Progenitor cell of endocrine pancreas (in vitro differentiated cells): ENCODE measurements at places on chromosomes 13 and 19. TPM values are rescaled to one million over a fixed set of nuclear protein-coding genes. Genes with fewer than 3 reads are reported as not detected.

DNA sequence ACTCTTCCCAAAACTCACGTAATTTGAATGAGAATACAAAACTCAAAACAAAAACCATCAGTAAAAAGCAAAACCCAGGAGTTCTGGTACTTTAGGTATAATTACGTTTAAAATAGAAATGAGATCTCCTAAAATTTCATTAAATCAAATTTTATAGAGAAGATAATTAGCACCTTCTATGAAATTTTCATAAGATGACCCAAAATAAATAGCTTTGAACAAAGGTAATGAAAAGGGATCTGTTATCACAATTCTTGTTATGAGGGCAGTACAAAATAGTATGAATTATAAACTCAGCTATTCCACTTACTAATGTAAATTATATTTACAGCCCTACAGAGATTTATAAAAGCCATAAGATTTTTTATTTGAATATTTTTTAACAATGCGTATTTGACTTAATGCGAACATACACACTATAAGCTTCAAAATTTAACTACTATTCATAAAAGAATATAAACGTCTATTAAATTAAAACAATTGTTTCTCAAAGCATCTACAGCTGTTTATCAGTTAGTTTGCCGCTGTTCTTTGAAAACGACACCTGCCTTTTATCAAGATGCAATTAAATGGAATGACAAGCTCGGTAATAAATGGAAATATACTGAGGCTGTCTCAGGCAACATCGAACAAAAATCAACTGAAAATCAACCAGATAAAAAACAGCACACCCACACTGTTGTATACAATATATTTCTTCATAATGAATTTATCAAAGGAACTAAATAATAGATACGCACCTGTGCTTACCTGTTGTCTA is 63.8 kb downstream of the KCNRG start:
- H3K36me3 ChIP-seq = peaks cover 1% of the 10 kb centered on the region
- no peaks in the 10 kb centered on the region for H3K27me3 ChIP-seq
- peaks cover 27% of the 10 kb centered on the region for H3K4me1 ChIP-seq
- DNase-seq = no peak
- peak overlapping the region; percentile 54 for H3K27ac ChIP-seq

The ZNF430 gene
- 22.8 and 24.1 TPM in 2 replicates for total RNA-seq

GRCh38 chr13:76656500-76656899 is 229.7 kb downstream of the KCTD12 start:
- no peak for DNase-seq
- no peak overlapping the region for H3K27ac ChIP-seq
- H3K4me1 ChIP-seq = no peaks in the 10 kb centered on the region
- H3K36me3 ChIP-seq = no peaks in the 10 kb centered on the region
- no peak overlapping the region for H3K4me3 ChIP-seq
- no peaks in the 10 kb centered on the region for H3K27me3 ChIP-seq

The PNMA8C gene
- total RNA-seq = 0.19 and 0.36 TPM in 2 replicates

DNA sequence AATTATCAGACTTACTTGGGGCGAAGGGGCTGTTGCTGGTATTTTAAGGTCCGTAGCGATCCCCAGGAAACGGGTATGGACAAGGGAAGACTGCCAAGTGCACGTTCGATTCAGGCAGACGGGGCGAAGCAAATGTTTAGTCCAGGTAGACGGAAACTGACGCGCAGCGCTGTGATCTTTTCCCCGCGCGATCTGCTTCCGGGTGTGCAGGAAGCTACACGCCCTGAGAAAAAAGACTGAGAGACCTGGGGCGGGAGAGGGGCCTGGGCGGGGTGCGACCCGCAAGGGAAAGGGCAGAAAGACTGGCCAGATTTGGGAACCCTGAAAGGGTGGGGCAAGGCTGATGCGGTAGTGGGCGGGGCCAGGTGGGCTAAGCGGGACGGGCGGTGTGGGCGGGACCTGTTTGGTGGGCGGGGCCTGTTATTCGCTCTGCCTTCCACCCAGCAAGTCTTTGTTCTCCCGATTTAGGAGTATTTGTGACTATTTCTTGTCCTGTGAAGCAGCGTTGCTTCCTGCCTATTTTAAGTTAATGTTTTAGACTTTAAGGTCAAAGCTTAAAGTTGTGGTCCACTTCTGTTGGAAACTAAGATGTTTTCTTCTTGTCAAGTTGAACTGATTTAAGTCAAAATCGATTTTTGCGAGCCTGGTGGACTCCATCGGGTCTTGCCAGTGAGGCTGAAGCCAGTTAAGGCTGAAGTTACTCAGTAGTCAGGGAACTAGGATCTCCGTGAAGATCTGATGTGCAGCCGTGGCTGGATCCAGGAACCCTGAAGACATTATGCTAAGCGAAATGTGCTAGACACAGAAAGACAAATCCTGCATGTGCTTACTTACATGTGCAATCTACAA is at the start of gene ZNF836:
Gene ZNF836, minus strand, starts transcription at position 301 of the 849 bp plus-strand sequence. CDS start 3,549 bp downstream, outside the sequence.
- H3K27ac ChIP-seq = peak within 1 kb of the TSS; percentile 97
- H3K4me3 ChIP-seq = peak within 1 kb of the TSS; percentile 93
- peaks cover 18% of the 10 kb centered on the region for H3K36me3 ChIP-seq
- no peaks in the 10 kb centered on the region for H3K27me3 ChIP-seq
- DNase-seq = peak; percentile 72

GRCh38 chr19:3554254-3555083 is 2.9 kb downstream of the MFSD12 start:
- no peak overlapping the region for H3K27ac ChIP-seq
- no peaks in the 10 kb centered on the region for H3K36me3 ChIP-seq
- no peak for DNase-seq
- peaks cover 9% of the 10 kb centered on the region for H3K4me1 ChIP-seq
- peaks cover 2% of the 10 kb centered on the region for H3K27me3 ChIP-seq
- no peak overlapping the region for H3K4me3 ChIP-seq

GRCh38 chr13:114118086-114118485 is 14.3 kb downstream of the RASA3 start:
- peak overlapping the region; percentile 94 for H3K27ac ChIP-seq
- peaks cover 2% of the 10 kb centered on the region for H3K27me3 ChIP-seq
- H3K36me3 ChIP-seq = no peaks in the 10 kb centered on the region

- H3K4me1 ChIP-seq = peaks cover 6% of the 10 kb centered on the region
- no peaks in the 10 kb centered on the region for H3K36me3 ChIP-seq
- H3K27me3 ChIP-seq = peaks cover 17% of the 10 kb centered on the region
- H3K27ac ChIP-seq = no peak overlapping the region
- DNase-seq = no peak
Measured at GRCh38 chr19:32029235-32029634, 316.2 kb upstream of the ZNF507 start.

- H3K4me3 ChIP-seq = peak overlapping the region; percentile 94
- peak overlapping the region; percentile 87 for H3K27ac ChIP-seq
- peaks cover 14% of the 10 kb centered on the region for H3K36me3 ChIP-seq
- H3K4me1 ChIP-seq = peaks cover 9% of the 10 kb centered on the region
- DNase-seq = peak; percentile 26
Measured at GRCh38 chr19:19321141-19321577, 530 bp downstream of the MAU2 start.

- H3K36me3 ChIP-seq = peaks cover 1% of the 10 kb centered on the region
- no peak overlapping the region for H3K4me3 ChIP-seq
- H3K27ac ChIP-seq = no peak overlapping the region
- DNase-seq = no peak
- no peaks in the 10 kb centered on the region for H3K27me3 ChIP-seq
Measured at GRCh38 chr13:25819856-25820530, 231.8 kb downstream of the SHISA2 start.

GRCh38 chr13:112686364-112686763 is 3.5 kb upstream of the ATP11A start:
- H3K27ac ChIP-seq = no peak overlapping the region
- no peaks in the 10 kb centered on the region for H3K36me3 ChIP-seq
- H3K27me3 ChIP-seq = no peaks in the 10 kb centered on the region
- no peak overlapping the region for H3K4me3 ChIP-seq
- H3K4me1 ChIP-seq = peaks cover 10% of the 10 kb centered on the region

- H3K27ac ChIP-seq = no peak overlapping the region
- no peak for DNase-seq
- no peaks in the 10 kb centered on the region for H3K27me3 ChIP-seq
- H3K4me1 ChIP-seq = no peaks in the 10 kb centered on the region
- H3K36me3 ChIP-seq = no peaks in the 10 kb centered on the region
Measured at GRCh38 chr13:83935566-83935965, 53.3 kb upstream of the SLITRK1 start.

The PNMA8B gene
- total RNA-seq = 1.8 and 2.1 TPM in 2 replicates

- no peak overlapping the region for H3K27ac ChIP-seq
- H3K4me1 ChIP-seq = no peaks in the 10 kb centered on the region
- DNase-seq = no peak
Measured at GRCh38 chr13:86085890-86086289, 286.7 kb upstream of the SLITRK6 start.

DNA sequence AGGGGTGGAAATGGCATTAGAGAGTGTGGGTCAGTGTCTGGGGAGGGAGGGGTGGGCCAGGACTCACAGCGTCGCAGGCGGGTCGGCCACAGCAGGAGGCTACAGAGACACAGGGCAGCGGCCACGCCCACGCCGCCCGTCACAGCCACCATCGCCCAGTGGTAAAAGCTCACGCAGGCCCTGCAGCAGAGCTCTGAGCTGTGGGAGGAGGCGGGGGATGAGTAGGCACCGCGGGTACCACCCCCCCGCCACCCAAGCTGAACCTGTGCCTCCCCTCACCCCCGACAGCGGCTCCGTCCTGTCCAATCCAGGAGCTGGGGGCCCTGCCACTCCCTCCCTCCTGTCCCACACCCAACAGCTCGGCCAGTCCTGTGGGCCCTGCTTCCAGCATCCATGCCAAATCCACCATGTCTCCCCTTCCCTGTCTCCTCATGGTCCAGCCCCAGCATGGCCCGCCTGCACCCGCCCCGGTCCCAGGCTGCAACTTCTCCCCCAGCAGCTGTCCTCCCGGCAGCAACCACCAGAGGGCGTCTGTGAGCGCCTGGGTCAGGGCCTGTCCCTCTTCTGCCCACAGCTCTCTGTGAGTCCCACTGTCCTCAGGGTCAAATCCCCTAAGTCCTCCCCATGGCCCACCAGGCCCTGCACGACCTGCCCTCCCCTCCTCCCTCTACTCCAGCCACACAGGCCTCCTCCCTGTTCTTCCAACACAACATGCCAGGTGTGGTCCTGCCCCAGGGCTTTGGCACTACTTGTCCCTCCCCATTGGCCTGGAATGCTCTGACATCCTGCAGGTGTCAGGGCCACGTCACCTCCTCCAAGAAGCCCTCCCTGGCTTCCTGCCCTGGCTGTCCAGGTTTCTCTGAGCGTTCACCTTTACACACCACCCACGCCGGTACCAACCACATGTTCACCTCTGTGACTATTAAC is 6.0 kb downstream of the TEKTIP1 start:
- peaks cover 3% of the 10 kb centered on the region for H3K36me3 ChIP-seq
- peak overlapping the region; percentile 90 for H3K27ac ChIP-seq
- H3K4me3 ChIP-seq = no peak overlapping the region
- no peaks in the 10 kb centered on the region for H3K4me1 ChIP-seq

- H3K4me3 ChIP-seq = no peak overlapping the region
- no peaks in the 10 kb centered on the region for H3K4me1 ChIP-seq
- H3K36me3 ChIP-seq = peaks cover 81% of the 10 kb centered on the region
Measured at GRCh38 chr19:11832253-11832912, 16.1 kb upstream of the ZNF439 start.

DNA sequence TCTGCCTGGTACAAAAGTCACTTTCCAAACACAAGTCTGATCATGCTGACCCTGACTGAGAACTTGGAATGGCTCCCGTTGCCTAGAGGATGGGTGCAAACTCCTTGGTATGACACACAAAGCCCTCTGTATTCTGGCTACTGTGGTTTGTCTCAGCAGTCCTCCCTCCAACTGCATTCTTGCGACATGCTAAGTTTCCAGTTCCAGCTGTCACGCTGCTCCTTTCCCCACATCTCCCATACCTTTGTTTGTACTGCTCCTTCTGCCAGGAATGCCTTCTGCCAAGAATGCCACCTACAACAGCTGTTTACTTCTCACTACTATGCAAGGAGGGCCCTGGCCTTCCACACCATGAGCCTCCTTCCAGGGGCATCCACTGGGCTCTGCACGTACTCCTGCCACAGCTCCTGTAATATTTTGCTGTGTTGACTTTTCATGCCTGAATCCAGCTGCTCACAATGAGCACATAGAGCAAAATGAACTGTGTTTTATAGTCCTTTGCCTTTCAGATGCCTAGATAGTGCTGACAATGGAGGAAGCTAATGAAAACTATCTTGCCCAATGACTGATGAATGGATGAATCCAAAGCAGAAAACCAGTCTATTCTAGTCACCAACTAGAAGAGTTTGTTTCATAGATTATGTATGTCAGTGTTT is 543.7 kb downstream of the EFNB2 start:
- peak overlapping the region; percentile 59 for H3K27ac ChIP-seq
- peaks cover 3% of the 10 kb centered on the region for H3K27me3 ChIP-seq
- no peaks in the 10 kb centered on the region for H3K36me3 ChIP-seq
- no peak for DNase-seq

GRCh38 chr13:23098161-23098907 is 82.4 kb upstream of the SGCG start:
- H3K4me1 ChIP-seq = no peaks in the 10 kb centered on the region
- no peak overlapping the region for H3K4me3 ChIP-seq
- no peaks in the 10 kb centered on the region for H3K27me3 ChIP-seq
- no peaks in the 10 kb centered on the region for H3K36me3 ChIP-seq

GRCh38 chr13:27001705-27002104 is 169.9 kb downstream of the USP12 start:
- H3K27ac ChIP-seq = peak overlapping the region; percentile 22
- H3K4me3 ChIP-seq = no peak overlapping the region
- H3K27me3 ChIP-seq = peaks cover 33% of the 10 kb centered on the region
- no peak for DNase-seq
- no peaks in the 10 kb centered on the region for H3K36me3 ChIP-seq

The RNF17 gene
- not detected in 2 replicates for total RNA-seq

DNA sequence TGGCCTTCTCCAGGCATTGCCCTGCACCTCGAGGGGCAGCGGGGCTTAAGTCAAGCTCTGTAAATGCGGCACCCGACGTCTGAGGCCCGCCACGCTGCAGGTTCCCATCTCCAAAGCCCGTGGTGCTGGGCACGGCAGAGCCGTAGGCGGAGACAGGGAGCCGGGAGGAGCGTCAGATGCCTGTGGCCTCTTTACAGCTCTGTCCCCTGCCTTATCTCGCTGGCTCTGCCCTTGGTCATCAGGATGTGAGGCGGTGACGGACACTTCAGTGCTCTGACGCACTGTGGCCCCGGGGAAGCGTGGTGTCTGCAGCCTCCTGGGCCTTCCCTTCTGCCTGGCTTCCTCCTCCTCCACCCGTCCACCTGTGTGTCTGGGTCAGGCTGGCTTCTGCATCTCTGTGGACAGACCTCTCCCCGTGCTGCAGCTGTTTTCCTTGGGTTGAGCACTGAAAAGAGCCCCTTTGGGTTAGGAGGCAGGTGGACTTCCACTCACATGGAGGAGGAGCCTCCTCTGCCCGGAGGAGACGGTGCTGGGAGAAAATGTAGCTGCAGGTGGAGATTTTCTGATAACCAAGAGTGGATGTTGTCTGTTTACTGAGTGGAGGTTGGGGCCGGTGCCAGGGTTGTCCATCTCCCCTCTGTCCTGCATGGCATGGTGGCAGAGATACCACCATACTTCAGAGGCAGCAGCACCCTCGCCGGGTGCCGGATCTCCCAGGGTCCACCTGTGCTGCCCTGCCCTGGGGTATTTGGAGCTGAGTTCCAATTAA is 14.6 kb downstream of the MCF2L start:
- peaks cover 4% of the 10 kb centered on the region for H3K36me3 ChIP-seq
- no peak overlapping the region for H3K4me3 ChIP-seq
